ENCODE measurements at places on chromosomes 5 and 9.
A peak's percentile ranks its signal among the peaks of the same experiment; 100 is the strongest.

DNA sequence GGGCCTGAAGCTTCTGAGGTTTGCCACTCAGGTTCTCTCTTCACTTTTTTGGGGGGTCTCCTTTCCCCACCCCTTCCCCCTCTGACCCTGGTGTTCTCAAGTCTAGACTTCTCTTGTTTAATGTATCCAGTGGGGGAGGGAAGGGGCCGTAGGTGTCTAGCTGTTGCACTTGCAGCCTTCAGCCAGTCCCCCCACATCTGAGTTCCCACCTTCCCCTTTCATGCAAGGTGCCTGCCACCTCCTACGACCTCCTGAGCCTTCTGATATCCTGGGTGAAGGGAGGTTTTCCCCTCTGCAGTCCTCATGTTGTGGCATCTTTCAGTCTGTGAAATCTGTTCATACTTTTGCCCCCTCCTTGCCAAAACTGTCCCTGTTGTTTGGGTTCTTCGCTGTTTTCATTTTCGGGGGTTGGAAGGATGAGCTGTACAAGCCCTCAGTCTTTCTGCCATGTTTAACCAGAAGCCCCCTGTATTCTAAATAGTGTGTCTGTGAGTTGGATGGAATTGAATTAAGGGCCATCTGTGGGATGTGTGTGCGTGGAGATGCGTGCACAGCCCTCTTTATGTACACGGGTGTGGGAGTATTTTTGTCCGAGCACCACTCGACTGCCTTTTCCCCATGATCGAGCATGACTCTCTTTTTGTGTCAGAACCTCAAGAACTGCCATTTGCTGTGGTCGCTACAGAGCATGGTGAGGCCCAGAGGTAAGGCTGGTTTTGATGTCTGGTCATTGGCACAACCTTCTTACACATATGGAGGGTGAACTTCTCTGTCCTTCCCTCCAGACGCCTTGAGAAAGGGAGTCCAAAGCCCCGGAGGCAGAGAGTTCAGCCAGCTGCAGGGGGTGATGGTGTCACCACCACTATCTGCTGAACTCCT, 23.6 kb downstream of the PRRC2B start:
- no peak for DNase-seq

DNA sequence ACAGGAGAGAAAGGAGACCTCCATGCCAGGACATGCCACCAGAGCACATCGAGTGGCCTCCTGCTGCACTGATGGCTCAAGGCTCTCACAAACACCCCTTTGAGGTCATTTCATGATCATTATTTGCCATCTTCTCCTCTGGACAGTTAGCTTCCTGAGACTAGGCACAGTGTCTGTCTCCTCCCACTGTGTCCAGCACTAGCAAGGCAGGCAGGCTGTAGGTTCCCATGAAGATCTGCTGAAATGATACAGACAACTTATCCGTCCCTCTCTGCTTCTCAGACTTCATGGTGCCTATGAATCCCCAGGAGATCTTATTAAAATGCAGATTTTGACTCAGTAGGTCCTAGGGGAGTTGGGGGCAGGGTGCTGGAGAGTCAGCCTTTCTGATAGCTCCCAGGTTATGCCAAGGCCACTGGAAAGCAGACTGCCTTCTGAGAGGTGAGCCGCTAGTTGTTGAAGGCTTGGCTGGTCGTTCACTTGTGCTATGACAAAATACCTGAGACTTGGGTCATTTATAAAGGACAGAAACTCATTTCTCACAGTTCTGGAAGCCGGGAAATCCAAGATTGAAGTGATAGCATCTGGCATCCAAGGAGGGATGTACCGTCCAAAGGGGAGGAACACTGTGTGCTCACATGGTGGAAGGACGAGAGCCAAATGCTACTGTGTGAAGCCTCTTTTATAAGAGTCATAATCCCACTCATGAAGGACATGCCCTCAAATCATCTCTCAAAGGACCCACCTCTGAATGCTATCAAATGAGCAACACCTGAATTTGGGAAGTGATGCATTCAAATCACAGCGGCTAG, 183.4 kb downstream of the SPOCK1 start:
- DNase-seq, result no peak

DNA sequence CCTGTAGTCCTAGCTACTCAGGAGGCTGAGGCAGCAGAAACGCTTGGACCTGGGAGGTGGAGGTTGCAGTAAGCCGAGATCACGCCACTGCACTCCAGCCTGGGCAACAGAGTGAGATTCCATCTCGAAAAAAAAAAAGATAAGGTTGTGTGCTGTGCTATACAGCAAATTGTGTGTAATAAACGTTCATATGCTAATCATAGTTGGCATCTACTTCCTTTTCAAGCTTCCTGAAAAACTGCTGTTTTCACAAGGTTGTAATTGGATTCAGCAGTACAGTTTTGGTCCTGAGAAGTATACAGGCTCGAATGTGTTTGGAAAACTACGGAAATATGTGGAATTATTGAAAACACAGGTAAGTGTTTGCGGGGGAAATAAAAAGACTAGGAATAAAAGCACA, 25.5 kb downstream of the OTULINL start:
- no peak for DNase-seq

- DNase-seq, result no peak
These were observed 358.9 kb upstream of the PCSK5 start for GRCh38 chr9:75531588-75531987.

DNA sequence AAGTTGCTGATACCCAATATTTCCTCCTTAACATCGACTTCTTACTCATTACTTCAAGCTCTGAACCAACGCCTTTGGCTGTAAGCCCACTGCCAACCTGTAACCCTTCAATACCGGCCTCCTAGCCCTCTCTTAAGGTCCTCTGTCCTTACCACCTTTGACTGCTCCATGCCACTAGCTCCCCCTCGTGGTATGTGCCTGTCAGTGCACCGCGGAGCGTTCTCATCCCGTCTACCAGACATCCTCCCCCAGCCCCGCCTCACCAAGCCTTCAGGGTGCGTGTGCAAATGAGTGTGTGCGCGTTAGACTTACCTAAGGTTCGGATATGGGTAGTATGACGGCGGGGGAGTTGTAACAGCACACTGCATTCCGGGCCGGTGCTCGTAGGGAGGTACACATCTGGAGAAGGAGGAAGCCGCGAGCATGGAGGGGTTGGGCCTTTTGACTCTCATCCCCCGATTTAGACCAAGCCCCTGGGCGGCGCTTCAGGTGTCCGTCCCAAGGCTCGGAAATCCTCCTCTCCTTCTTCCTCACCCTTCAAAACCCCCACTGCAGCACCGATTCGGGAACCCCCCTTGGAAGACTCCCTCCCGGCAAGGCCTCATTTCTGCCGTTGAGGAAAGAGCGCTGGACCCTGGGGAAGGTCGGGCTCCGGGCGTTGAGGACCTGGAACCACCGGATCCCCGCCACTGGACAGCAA, 2.8 kb upstream of the MYORG start:
- peak; percentile 93 for DNase-seq

- no peak for DNase-seq
These were observed 5.1 kb upstream of the SLC12A7 start for GRCh38 chr5:1116977-1117376.

DNA sequence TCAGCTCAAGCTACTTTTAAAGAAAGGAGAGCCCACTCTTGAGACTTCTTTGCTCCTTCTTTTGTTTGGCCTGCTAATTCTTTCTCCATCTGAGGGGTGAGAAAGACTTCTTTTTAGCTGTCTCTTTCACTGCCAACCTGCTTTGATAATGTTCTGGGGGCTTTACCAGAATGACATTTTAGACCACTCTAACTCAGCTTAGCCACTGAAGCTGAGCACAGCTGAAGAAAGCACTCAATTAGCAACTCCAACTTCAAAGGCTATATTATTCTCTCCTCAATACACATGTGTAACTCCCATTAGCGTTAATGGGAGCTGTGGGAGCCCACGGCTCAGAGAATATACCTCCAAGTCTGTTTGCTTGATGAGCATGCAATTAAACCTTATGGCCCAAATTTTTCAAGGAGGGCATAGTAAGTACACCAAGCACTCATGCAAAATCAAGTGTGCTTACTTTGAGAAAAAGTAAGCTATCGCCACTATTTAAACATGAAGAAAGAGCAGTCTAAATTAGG, 815.4 kb upstream of the DMAC1 start:
- DNase-seq, result no peak

DNA sequence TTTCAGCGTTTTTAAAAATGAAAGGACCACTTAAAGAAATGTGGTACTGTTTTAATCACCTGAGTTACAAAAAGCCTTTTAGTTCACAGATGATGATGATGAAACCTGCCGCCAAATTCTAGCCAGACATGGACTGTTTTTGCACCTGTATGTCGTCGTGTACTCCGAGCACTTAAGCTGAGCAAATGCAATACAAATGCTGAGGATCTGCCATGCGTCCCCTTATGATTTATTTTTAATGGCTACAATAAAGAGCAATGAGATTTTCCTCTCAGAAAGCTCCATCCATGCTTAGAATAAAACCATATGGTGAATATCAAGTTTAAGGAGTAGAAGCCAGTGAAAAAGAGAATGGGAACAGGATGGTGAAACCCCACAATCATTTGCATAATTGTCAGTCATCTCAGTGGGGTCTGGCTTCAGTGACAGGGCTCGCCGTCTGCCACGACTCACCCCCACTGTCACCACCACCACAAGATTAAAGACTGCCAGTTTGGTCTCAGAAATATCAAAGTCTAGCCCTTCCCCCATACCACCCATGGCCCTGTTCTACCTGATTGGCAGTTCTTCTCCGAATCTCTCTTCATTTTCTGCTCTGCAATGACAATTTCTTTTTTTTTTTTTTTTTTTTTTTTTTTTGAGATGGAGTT, 159.9 kb downstream of the GOLPH3 start:
- DNase-seq, result no peak

DNA sequence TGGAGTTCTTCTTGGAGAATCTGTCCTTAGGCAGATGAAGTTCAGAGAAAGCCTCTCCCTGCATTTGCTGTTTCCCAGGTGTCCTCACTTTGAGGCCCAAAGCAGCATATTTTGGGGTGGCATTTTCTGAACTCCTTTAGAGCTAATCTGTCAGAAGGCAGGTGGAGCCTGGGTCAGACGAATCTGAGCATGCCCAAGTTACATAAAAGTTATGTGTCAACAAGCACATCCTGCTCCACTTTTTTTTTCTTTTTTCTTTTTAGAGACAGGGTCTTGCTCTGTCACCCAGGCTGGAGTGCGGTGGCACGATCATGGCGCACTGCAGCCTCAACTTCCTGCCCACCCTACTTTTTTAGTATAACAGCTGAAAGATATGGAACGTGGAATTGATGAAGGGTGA, 41.3 kb upstream of the HSPA9 start:
- no peak for DNase-seq

DNA sequence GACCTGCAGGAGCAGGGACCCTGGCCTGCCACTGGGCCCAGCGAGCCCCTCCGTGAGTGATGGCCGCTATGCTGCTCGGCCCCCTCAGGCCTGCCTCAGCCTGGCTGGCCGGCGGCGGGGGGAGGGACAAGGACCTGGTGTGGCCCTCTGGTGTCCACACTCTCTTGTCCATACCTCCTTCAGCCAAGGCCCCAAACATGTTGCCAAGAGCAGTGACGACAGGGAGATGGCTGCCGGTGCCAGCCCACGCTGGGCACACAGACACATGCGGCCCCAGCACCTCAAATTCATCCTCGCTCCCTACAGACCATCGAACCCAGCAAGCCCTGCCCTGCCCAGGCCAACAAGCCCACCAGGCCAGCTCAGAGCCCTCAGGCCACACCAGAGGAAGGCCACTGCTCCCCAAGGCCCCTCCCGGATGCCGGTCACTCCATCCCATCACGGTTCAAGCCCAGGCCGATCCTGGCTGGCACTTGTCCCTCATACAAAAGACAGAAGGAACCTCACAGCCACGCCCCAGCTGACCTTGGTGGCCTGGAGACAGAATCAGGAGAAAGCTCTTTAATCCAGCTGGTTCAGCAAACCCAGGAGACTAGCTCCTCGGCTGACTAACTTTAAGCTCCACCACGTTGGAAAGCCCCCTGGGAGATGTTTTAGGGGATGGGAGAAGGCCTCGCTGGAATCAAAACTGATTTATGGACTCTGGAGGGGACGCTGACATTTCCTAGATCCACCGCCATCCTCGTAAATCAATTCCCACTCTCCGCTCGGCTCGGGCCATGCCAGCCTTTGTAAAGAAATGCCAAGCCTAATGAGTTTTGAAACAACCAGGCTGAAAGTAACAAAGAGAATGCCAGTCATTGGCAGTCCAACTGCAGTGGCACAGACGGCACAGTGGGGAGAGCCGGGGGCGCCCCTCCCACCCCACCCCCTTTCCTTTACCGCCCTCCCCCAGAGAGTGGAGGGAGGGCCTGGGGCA, 84.9 kb downstream of the VAV2 start:
- no peak for DNase-seq

DNA sequence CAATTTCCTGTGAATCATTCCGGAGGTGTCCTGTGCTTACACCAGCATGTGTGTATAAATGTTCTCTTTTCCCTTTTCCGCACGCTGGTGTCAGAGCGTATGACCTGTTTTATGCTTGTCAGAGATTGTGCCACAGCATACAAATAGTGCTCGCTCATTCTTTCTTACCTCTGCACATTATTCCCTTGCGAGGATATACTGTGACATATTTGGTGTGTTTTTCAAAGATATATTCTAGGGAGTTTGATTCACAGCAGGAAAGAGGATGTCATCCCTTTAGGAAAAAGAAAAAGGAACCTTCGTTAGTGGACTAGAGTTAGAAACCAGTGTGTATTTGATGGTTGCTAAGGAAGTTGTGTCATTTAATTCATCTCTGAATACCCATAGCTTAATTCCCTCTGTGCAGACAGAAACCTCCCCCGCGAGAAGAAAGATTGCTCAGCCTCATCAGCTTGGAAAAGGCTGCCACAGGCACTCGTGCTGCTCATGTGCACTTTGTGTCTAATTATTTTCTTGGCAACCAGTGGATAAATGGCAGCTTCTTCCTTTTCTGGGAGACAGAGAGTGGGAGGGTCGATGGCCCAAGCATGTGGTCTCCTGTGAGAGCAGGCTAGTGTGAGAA, 14.7 kb upstream of the CCIN start:
- DNase-seq, result no peak

DNA sequence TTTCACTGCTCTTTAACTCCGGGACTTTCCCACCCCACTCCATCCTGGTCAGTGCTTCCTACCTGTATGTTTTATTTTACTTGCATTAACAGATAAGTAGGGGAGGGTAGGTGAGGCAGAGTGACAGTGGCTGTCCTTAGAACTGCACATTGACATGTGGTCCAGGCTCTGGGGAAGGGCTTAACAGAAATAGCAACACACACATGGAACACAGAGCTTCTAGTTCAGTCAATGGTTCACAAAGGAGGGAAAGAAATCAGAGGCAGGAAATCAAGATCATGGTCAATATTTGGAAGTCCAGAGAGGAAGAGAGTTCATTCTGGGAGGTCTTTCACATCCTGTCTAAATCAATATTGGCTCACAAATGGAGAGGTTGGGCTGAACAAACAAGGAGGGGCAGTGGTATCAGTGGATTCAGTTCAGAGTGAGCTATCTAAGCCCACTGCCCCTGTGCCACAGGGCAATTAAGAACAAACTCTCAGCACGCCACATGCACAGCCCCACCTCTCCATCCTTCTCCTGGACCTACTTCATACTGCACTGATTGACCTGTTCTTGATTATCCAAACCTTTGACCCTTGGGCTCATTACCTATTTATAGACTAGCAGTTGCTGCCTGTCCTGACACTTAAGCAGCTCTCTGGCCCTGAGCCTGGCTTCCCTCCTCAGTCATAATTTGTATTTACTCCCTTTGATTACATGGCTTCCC, 6.2 kb upstream of the VPS13A start:
- no peak for DNase-seq
